CD14-positive monocyte (primary cell): ENCODE measurements at places on chromosomes 5 and 9.

DNA sequence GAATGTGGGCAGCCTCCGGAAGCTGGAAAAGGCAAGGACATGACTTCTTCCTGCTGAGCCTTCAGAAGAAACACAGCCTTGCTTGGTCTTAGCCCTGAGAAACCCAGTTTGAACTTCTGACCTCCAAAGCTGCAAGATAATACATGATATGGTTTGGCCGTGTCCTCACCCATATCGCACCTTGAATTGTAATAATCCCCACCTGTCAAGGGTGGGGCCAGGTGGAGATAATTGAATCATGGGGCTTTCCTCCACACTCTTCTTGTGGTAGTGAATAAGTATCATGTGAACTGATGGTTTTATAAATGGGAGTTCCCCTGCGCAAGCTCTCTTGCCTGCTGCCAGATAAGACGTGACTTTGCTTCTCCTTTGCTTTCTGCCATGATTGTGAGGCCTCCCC lies 310.9 kb downstream of the PSAT1 start:
- no peak for DNase-seq

DNA sequence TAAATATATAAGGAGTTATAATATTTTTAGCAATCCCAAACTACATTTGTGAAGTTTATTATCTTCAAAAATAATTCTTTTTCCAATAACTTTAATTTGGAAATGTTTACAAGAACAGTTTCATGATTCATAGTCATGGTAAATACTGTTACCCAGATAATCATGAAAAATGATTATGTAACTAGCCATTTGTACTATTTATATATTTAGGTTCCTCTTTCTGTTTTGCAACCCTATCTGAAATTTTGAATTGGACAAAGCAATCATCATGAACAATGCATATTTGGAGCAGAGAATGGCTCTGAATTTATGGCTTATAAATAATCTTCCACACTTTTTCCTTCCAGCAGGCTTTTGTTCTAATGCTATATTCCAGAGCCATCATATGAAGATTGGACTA lies 499.7 kb downstream of the SLCO4C1 start:
- DNase-seq, result peak; percentile 18

GRCh38 chr9:35598866-35599590 lies 6.0 kb upstream of the TESK1 start:
- DNase-seq, result no peak

DNA sequence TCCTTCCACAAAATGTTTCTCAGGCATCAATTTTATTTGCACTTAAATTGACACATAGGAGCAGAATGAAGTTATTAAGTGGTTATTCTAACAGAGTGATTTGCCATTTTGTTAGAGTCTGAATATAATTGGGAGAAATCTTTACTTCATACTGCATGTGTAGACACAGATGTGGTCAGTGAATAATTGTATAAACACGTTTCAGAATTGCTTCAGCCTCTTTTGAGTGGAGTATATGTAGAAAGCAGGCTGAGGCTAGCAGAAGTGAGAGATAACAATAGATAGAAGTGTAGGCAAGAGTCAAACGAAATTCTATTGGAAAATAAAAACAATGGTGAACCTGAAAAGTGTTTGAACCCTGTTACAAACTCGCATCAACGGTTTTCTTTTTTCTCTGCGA lies 270.7 kb downstream of the TMEM167A start:
- no peak for DNase-seq

- no peak for DNase-seq
These were observed 310.5 kb upstream of the TRPM3 start for GRCh38 chr9:71431931-71432330.

- DNase-seq, result no peak
These were observed 169.9 kb downstream of the CDH9 start for GRCh38 chr5:26868504-26868903.

DNA sequence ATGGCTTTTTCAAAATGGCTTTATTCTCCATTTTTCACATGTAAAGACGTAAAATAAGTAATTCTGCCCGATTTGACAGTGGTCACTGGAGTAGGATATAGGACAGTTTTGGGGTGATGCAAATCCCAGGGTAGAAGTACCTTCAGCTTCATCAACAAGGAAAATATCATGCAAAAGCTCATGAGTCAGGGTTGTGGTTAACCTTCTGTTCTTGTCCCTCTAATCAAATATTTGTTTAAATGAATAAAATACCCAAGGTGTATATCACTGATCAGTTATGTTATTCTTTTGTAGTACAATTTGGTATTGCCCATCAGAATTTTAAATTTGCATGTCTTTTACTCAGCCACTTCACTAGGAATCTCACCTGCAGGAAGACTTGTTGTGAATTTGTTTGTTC lies 40.0 kb downstream of the FBXL7 start:
- DNase-seq, result no peak

- DNase-seq, result no peak
These were observed 740.2 kb upstream of the DMAC1 start for GRCh38 chr9:8539681-8540197.

DNA sequence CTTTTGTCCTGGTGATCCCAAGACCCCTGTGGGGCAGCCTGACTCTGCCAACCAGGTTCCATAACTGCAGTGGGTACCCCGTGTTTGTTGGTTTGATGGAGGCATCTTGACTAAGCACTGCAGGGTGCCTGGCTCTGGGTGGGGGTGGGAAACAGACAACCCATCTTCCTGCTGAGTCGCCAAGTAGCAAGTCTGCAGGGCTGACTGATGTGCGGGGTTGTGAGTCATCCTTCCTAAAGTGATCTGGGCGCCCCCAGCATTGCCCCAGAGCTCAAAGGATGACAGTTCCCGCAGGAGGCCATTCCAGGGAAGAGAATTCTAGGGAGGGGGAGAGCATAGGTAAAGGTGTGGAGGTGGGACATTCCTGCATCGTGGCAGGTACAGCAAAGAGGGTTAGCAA lies 23.5 kb downstream of the DAB2IP start:
- DNase-seq, result no peak

GRCh38 chr9:37593883-37594448 lies 1.6 kb upstream of the TOMM5 start:
- no peak for DNase-seq

GRCh38 chr9:16241231-16241630 lies 629.2 kb downstream of the BNC2 start:
- no peak for DNase-seq

DNA sequence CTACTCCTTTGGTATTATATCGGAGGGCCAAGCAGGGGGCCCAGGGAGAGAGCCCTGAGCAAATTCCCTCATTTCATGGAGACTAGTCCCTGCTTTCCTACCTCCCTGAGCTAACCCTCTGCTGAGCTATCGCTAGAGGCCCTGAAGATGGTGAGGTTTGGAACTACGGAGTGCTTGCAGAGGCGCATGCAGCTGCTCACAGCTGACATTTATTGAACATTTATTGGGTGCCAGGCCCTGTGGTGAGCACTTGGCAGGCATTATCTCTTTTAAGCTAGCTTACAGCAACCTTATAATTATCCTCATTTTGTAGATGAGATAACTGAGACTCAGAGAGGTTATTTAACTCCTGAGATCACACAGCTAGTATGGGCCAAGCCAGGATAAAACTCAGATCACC lies 9.8 kb downstream of the FAT2 start:
- DNase-seq, result no peak

DNA sequence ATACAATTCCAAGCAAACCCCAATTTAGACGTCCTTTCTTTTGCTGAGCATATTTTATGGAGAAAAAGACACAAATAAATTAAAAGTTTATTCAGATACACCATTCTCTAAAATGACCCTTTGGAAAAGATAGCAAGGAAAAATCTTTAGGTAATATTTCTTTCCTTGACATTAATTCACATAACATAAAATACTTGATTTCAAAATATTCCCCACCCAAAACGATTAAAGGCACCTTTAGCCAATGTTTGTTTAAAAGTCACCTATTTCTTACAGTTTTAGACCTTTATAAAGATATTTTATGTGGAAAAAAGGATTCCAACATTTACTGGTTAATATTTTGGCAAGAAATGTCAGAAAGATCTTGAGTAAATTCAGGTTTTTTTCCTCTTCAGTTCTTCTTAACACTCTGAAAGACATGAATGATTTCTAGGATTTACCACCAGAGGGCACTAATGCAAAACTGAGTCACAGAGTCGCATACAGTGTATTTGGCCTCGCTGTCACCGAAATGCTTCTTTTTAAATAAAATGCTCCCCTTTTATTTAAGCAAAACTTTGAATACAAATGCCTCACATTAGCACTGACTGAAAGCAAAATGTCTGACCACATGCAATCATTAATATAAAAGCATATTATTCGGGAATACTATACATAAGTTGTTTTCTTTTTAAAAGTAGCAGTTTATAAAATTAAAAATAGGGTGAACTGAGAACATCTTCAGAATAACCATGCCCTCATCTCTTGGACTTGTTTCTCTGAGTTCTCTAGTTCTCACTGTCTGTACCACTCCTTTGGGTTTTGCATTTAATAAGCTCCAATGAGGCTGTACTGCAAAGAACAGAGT lies 122.5 kb downstream of the SLC1A3 start:
- peak; percentile 48 for DNase-seq
